ENCODE measurements at places on chromosomes 7 and 10.
A peak's percentile ranks its signal among the peaks of the same experiment; 100 is the strongest.

GRCh38 chr7:24494832-24495231 lies 78.4 kb upstream of the PALS2 start:
- DNase-seq, result no peak

GRCh38 chr7:70092314-70093204 lies 494.3 kb downstream of the AUTS2 start:
- no peak for DNase-seq

DNA sequence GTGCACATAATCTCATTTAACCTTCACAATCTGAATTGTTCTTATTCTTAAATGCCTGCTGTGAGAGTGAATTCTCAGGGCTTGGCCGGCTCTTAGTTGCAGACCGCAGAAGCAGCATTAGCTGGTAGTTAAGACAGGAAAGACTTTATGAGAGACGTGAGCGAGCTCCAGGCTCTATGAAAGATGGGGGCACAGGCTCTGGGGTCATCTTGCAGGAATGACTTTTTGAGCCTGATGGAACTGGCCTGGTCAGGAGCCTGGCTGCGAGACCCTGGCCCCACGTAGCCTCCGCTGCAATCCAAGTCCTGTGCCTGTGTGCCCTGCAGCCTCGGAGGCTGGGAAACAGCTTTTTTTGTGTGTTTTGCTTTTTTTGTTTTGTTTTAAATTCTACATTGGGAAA lies 958.8 kb upstream of the ZNF722 start:
- no peak for DNase-seq

DNA sequence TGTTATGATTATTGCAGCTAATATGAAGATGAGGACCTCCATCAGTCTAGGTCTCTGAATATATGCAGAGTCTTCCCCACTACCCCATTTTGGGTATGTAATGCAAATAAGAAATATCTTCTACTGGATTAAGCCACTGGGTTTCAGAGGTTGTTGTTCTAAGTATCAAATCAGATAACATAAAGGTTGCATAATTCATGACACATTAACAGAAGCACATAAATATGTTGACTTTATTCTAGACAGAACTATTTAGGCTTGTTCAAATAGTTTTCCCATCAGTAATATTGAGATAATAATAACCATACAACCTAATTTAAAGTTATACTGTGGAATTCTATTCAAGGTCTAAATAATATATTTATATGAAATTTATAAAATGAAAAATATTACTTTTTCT lies 157.1 kb downstream of the ETV1 start:
- DNase-seq, result no peak

DNA sequence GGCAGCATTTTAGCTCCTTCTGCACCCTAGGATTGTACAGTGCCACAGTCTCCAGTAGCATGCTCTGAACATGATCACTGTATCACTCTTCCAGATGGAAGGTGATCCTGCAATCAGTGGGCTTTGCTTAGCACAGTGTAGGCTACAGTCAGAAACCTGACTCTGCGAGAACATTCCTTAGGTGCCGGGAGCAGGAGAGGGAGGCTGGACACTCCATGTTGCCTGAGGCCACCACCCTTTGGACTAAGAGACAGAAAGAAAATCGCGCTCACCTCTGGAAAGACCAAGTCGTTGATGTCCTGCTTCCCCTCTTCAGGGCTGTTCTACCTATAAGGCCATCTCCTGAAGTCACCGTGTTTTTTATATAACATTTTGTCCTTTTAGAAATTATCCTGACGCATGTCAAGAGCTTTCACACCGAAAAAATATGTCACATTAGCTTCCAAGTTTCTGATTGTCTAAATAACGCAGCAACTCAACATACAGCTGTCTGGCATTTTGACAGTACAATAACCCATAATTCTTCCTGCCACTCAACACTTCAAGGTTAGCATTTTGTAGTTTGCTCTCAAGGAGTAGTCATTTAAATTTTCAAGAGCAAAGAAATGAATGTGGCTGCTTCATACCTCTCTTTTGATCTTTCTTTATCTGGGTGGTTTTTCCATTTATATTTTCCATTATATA lies 563.1 kb downstream of the LRMDA start:
- DNase-seq, result no peak

DNA sequence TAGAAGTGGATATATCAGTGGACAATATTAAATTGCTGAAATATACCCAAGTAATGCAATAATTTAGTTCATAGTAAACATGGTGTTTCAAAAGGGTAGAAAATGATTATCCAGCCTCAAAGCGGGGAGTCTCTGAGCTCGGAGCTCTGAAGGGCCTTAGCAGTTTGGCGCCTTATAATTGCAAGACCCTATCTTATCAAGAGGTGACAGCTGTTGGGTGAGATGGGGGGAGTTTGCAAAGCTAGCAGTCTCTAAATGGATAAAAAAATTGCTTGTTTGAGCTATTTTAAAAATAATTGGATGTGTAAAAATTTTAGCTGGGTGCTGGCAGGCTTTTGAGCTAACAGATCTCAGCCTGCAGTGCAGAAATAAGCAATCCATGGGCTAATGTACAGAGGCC lies 219.2 kb downstream of the CCSER2 start:
- no peak for DNase-seq

DNA sequence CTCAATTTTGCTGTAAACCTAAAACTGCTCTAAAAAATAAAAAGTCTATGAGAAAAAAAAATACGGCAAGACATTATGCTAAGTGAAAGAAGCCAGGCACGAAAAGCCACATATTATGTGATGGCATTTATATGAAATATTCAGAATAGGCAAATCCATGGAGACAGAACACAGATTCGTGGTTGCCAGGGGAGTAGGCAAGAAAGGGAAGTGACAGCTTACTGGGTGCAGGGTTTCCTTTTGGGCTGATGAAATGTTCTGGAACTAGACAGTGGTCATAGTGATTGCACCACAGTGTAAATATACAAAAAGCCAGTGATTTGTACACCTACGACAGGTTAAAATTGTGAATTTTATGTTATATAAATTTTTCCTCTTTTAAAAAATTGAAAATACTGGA lies 41.3 kb upstream of the GLI3 start:
- no peak for DNase-seq

- no peak for DNase-seq
These were observed 115.0 kb downstream of the ADCY1 start for GRCh38 chr7:45689011-45689796.

GRCh38 chr7:114007386-114007785 lies 88.6 kb upstream of the PPP1R3A start:
- DNase-seq, result no peak

- DNase-seq, result no peak
These were observed 97.4 kb upstream of the LRGUK start for GRCh38 chr7:134029743-134030142.

DNA sequence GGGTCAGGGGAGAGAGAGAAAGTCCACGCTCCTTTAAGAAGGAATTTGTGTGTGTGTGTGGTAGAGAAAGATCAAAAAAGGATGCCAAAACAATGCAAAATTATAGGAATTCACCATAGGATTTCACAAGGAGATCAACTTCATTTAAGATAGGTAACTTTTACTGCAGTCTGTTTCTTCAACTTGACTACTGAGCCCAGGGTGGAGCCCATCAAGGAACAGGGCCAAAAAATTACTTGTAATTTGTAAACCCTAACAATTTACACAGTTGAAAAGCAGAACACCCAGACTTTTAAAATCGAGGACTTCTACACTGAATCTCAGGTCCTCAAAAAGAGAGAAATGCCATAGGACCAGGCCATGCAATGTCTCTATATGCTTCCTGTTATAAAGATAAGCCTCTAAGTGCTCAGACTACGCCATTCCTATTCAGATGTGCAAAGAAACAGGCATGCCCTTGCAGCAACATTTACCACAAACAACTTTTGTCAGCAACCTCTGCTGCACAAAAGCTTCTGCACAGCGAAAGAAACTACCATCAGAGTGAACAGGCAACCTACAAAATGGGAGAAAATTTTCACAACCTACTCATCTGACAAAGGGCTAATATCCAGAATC lies 10.6 kb upstream of the GIMAP4 start:
- no peak for DNase-seq

GRCh38 chr10:6918305-6918704 lies 338.2 kb upstream of the PRKCQ start:
- DNase-seq, result peak; percentile 33

GRCh38 chr7:115707258-115708012 lies 323.1 kb downstream of the TFEC start:
- no peak for DNase-seq

DNA sequence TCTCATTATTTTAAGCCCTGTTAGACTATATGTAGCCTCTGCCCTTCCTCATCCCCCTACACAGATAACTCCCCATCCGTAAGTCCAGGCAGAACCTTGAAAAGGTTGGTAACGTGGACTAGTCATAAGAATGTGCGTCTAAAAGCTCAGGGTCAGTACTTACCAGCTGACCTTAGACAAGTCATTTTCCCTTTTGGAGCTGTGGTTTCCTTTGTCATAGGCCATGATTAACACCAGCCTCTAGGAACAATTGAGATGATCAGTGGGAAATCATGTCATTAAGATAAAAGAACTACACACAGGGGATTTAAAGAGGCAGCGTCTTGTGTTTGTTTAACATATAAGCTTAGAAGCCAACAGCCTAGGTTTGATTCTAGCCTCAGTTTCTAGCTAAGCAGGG lies 6.9 kb upstream of the UNC5B start:
- DNase-seq, result no peak

All from caudate nucleus (tissue), 63 donors.